ENCODE measurements at places on chromosomes 5 and 9. TPM values are rescaled to one million over a fixed set of nuclear protein-coding genes. Genes with fewer than 3 reads are reported as not detected.

The SEMA6A gene
- 0.05 TPM for total RNA-seq

The CCNH gene
- 83.1 TPM for total RNA-seq

The DMRT2 gene
- total RNA-seq = 1.7 TPM

The LCN9 gene
- not detected for total RNA-seq

The PCDHGC3 gene
- total RNA-seq = 69.3 TPM

The PCDHGA12 gene
- 33.7 TPM for total RNA-seq

The ARHGEF39 gene
- 0.92 TPM for total RNA-seq

The SHC3 gene
- 79.2 TPM for total RNA-seq

The ANKRD34B gene
- not detected for total RNA-seq

The SLC36A2 gene
- not detected for total RNA-seq

The PCDHB10 gene
- total RNA-seq = 0.42 TPM

The FOXD4L6 gene
- total RNA-seq = 0.37 TPM

The FAM200C gene
- 4.8 TPM for total RNA-seq

The BTNL8 gene
- total RNA-seq = not detected

The RMRP gene
- total RNA-seq = 680 TPM

The NR6A1 gene
- total RNA-seq = under 0.01 TPM

The HSPB3 gene
- not detected for total RNA-seq

The JAK2 gene
- total RNA-seq = 9.5 TPM

The AQP7 gene
- not detected for total RNA-seq

The SOX30 gene
- not detected for total RNA-seq

The PCDHA9 gene
- under 0.01 TPM for total RNA-seq

The TRMO gene
- 9.5 TPM for total RNA-seq

The CTNND2 gene
- under 0.01 TPM for total RNA-seq

The ECM2 gene
- 0.65 TPM for total RNA-seq

The PCDHB9 gene
- 0.18 TPM for total RNA-seq

The NFX1 gene
- total RNA-seq = 22.0 TPM

The GABRA6 gene
- total RNA-seq = not detected

The C9orf72 gene
- 9.2 TPM for total RNA-seq

The SLIT3 gene
- 29.4 TPM for total RNA-seq

The PRSS3 gene
- total RNA-seq = 2.1 TPM

The CDH9 gene
- 0.59 TPM for total RNA-seq

The SLC46A2 gene
- total RNA-seq = not detected

The OTP gene
- total RNA-seq = not detected

The ARL14EPL gene
- total RNA-seq = not detected

The PDE6A gene
- not detected for total RNA-seq

The CDK7 gene
- total RNA-seq = 60.0 TPM

The CARTPT gene
- not detected for total RNA-seq

The MAMDC4 gene
- total RNA-seq = 4.0 TPM

The UNC13B gene
- total RNA-seq = 43.7 TPM

The NKD2 gene
- total RNA-seq = not detected

The GPRIN1 gene
- 7.3 TPM for total RNA-seq

The PLCXD3 gene
- under 0.01 TPM for total RNA-seq

Data from smooth muscle cell of the umbilical artery (primary cell).